ENCODE measurements at places on chromosomes 12 and 14.

DNA sequence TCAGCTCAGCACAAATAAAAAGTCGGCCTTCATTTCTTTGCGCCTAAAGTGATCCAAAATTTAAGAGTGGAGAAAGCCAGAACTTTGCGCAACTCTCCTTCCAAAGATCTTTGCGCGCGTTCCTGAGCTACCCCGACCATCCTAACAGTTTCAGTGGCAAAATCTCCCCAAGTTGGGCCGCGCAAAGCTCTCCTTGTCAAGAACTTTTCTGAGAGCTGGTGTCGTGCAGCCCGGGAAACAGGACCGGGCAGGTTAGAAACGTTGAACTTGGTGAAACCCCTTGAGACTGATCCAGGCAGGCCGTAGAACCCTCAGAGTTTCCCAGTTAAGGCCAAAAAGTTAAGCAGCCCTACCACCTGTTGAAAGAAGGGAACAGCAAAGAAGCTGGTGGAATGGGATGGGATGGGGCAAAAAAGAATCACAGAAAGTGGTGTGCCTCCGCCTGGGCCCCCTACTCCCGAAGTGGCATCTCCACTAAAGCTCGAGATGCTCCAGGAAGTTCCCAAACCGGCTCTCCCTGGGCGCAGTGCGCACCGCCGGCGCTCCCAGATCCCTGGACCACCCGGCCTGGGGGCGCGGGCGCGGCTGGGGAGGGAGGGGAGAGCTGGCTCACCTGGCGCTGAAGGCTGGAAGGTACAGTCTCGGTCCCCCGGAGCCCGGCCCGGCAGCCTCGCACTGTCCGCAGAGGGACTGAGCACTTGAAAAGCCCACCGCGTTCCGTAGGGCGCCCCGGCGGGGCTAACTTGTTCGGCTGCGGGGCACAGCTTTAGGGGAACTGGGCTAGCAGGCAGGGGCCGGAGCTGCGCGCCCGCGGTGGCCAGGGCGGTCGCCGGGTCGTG, 768 bp downstream of the DBX2 start:
- DNase-seq, result no peak

GRCh38 chr12:101743242-101743641, 4.0 kb upstream of the SYCP3 start:
- no peak for DNase-seq

DNA sequence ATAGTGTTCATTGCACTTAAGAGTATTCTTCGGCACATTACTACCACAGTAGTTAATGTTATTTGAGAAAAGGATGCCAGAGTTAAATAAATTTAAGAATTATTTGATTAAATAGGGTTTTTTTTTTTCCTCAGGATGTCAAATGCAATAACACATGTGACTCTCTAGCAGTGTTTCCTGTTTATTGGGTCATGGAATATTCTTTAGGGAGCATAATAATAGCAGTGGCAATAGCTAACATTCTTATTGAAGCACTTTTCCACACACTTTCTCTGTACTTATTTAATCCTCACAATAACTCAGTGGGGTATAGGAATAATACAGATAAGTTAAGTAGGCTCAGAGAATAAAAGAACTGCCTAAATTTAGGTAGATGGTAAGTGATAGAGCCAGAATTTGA, 44.3 kb downstream of the SCYL2 start:
- no peak for DNase-seq

DNA sequence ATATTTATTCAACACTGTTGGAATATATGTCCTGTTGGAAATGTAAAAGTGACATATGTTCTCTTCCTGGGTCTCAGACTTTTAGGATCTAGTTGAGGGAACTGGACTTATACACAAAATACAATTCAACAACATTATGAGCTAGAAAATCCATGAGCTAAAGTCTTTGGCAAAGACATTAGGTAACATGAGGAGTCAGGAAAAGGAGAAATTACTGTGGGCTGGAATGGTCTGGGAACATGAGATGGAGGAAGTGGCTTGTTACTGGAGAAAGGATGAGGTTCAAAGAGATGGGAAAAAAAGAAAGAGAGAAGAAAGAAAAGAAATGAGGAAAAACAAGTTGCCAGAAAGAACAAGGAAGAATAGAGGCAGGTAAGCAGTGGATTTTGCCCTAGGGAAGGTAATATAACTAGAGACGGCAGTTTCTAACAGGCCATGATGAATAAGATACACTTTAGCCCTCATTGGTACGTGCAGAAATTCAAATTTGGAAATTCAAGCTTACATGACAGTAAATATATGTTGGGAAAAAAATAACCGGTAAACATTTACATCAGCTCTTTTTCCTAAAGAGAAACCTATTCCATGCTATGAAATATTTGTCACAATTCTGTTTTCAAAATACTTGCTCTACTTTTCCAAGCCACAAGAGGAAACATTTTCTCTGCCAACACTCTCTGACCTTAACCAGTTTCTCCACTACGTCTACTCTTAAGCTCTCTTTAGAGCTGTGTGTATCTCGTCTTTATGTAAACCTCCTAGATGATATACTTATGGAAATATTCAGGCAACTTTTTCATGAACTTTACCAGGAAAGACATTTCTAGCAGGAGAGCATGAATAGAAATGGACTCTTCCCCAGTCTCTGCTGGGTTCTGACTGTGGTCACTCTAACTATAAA, 268.8 kb upstream of the BTG1 start:
- no peak for DNase-seq

DNA sequence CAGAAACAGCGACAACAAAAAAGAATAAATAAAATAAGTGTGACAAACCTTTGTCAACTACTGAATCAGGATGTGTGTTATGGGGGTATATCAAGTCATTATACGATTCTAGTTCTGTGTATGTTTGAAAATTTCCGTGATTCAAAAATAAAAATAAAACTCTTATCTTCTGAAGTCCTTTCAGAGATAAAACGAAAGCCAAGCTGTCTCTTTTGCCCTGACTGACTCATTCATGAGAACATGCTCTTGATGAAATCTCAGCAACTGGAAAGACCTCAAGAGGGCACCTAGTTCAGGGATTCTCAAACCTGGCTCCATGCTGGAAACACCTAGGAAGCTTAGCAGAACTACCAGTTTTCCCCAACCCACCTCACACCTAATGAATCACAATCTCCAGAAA, 9.2 kb downstream of the FOXN3 start:
- no peak for DNase-seq

- DNase-seq, result no peak
Measured at GRCh38 chr12:86917121-86917520, 660.9 kb upstream of the MGAT4C start.

DNA sequence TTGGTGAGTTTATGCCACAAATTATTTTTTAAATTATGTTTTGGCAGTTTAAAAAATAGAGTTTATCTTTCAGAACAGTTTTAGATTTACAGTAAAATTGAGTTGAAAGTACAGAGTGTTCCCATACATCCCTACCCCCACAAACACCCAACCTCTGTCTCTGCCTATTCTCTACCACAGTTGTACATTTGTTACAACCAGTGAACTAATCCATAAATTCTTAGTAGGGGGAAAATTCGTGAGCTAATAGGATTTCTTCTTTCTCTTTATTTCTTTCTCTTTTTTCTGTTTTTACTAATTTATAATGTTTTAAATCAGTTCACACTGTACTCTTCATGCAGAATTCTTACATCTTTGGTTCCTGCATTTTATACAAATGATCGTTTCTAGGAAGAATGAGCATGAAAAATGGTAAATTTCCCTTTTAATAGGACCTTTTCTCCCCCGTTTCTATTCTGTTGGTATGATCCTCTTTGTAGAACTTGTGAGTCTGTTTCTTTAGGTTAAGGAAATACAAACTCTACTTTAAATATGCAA, 56.7 kb downstream of the MIPOL1 start:
- DNase-seq, result no peak

GRCh38 chr12:106679574-106679973, 94.9 kb upstream of the RIC8B start:
- DNase-seq, result no peak

- no peak for DNase-seq
Measured at GRCh38 chr14:73877790-73878189, 8.9 kb upstream of the ZNF410 start.

GRCh38 chr12:14256555-14257169, 108.8 kb upstream of the ATF7IP start:
- DNase-seq, result peak; percentile 95

GRCh38 chr12:43396671-43397070, 155.3 kb downstream of the ADAMTS20 start:
- DNase-seq, result no peak

GRCh38 chr12:74424778-74425177, 112.9 kb upstream of the ATXN7L3B start:
- no peak for DNase-seq

DNA sequence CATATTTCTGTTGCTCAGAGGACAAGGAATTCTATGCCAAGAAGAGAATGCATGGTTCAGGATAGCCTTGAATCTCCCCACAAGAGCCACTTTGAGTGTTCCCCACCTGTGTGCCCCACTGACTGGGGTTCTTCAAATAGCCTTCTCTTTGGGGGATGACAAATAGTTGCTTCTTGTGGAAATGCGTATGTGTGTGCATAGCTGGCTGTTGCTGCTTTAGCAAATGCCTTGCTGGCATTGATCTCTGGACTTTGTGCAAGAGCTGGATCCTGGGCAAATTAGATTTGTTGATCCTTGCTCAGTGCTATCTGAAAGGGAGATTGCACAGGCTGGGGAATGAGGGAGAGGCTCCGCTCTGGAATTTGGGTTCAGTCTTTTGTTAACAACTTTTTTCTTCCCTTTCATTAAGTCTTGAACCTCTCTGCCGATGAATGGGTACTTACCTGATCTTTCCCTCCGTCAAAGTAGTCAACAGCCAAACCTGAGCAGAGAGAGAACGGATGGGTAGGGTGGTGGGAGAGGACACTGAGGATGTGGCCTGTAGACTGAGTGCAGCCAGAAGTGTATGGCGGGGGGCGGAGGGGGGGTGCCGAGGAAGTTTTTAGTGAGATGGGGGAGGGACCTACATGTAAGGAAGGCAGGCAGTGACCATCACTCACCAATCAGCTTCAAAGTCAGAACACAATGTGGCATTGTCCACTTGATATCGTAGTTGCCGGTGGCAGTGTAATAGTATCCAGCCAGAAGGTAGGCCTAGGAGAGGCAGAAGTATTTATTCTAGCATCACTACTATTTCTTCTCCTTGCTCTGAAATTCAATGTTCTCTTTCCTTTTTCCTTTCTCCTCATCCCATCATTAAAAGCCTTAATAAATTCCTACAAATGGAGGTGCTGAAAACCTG, 10.7 kb downstream of the EMG1 start:
- DNase-seq, result no peak

DNA sequence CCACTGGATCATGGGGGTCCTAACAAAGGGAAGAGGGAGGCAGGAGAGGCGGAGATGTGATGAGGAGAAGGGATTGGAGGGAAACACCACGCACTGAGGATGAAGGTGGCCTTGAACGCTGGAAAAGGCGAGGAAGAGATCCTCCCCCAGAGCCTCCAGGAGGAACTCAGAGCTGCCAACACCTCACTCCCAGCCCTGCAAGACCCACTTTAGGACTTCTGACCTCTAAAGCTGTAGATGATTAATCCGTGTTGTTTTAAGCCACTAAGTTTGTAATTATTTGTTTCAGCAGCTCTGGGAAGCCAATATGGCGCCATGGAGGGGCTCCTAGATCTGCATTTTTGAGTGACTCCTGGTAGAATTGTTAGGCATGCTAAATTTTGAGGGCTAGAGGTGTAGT, 74.6 kb upstream of the CEP83 start:
- DNase-seq, result no peak

GRCh38 chr14:93956514-93957332, 19.6 kb downstream of the ASB2 start:
- no peak for DNase-seq

DNA sequence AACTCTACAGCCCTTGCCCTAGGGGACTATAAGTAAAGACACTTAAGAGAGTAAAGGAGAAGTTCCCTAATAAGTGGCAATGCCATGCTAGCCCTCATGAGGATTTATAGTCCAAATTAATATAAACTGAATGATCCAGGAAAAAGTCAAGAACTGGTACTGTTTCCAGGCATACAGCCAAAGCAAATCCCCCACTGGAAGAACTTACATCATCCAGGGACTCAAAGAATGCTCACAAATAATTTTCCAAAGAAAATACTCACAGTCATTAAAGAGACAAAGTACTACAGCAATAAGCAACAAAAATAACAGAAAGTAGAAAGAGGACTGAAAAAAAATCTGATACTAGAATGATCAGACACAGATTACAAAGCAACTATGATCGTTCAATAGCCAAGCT, 79.7 kb upstream of the RAP1B start:
- no peak for DNase-seq

DNA sequence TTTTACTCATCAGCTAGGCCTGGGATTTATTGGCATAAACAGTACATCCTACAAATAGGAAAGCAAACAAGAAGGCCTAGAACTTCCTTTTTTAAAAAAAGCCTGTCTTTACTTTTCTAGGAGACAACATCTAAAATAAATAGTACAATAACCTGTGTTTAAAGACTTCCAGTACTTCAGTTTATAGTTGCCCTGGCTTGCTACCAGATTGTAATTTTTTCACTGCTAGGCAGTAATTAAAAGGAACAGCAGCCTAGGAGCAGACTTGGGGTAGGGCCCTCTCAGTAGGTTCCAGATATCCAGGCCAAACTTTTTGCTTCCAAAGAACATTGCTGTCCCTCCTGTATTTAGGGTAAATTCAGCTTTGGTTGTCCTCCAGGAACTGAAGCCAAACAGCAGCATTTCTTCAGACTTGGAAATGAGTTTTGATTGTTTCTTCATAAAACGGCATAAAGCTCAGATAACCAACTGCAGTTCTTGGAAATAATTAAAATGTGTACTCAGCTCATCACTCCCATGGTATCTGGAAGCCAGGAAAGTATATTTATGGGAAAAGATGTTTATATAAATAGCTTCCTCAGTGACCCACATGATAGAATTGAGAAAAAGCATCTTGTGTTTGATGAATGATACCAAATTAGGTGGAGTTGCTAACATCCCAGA, 61.7 kb downstream of the PPP1R36 start:
- DNase-seq, result no peak

GRCh38 chr14:35576856-35577255, 42.9 kb downstream of the INSM2 start:
- no peak for DNase-seq

GRCh38 chr12:8482571-8483061, 26.9 kb downstream of the CLEC6A start:
- DNase-seq, result no peak

DNA sequence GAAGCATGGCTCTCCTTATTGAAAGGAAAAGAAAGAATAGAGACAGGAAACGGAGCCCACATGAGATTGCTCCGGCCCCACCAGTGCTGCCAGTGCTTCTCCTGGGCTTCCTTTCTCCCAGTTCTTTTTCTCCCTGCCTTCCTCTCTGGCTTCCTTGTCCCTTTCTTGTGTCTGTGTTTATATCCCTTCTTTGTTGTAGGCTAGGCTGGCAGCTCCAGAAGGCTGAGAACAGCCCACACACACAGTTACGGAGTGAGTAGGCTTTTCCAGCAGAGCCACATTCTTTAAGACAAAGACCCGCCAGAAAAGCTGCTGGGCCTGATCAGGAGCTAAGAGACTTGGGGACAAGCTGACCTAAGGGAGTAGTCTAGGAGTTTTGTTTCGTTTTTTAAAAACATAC, 13.0 kb downstream of the CIPC start:
- DNase-seq, result no peak

GRCh38 chr12:103913100-103913499, 17.1 kb upstream of the HSP90B1 start:
- no peak for DNase-seq

Data from common myeloid progenitor, CD34-positive (primary cell).